ENCODE measurements at places on chromosomes 4 and X.

GRCh38 chrX:66015152-66015831, 24.6 kb downstream of the VSIG4 start:
- peak; percentile 68 for DNase-seq

DNA sequence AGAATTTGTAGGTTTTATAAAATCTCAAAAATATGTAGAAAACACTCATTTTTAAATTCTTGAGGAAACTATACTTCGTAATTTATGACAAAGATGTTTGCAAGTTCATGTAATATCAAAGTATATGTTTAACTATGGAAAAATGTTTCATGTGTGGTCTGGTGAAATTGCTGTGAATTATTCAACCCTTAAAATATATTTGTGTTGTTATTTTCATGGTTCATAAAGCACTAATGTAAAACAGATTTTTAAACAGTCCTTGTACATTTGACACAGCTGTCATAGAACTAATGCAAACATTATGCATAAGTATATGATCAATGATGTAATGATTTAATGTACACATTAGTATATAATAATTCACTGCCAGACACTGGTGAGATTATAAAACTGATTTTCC, 83.1 kb upstream of the ARSJ start:
- DNase-seq, result no peak

GRCh38 chr4:119286377-119287002, 35.4 kb downstream of the FABP2 start:
- DNase-seq, result no peak

DNA sequence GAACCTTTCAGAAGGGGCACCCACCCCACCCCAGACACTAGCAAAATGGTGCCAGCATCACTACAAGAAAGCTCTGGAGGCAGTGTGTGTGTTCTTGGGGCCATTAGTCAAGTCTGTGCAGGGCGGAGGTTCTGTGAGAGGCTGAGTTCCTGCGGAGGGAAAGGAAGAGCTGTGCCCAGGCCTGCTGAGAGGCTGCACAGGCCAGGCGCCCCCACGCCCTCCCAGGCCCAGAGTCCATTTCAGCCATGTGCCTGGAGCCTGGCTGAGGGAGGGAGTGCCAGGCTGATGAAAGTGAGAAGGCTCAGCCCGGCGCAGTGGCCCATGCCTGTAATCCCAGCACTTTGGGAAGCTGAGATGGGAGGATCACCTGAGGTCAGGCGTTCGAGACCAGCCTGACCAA, 90.0 kb downstream of the DCTD start:
- no peak for DNase-seq

GRCh38 chrX:7074148-7074907, 73.2 kb upstream of the STS start:
- no peak for DNase-seq

DNA sequence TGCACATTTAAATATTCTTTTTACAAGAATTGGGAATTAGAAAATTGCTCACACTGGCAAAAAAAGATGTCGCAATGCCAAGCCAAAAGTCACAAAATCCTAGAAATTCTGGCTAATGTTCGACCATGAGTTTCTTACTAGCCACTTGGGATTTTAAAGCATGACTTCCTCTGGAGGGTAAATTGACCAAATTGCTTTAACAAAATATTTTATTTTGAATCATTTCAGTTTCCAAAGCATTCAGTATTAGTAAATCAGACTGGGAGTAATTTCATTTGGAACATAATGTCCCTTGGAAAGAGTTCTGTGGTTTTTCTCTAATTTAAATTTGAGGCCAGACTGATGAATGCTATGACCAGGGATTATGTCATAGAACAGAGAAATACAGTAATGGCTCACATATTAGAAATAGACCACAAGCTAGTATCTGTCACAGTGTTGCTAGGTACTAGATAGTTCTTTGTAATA, 7.6 kb upstream of the CXCL5 start:
- no peak for DNase-seq

DNA sequence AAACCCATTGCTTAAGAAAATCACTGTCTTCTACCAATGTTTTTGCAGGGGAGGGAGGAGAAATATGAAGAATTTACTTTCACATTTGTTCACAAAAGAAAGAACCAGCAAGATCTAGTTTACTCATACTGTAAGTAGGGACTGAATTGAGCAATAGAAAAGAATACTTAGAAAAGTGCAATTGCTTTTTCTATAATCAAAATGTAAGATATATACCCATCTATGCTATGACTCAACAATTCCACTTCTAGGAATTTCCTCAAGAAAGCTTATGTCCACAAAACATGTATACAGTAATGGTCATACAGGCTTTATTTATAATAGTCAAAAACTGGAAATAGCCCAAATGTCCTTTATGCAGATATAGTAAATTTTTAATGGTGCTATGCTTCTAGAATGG, 196.4 kb downstream of the LRBA start:
- no peak for DNase-seq

GRCh38 chr4:173051716-173052115, 116.9 kb upstream of the GALNT7 start:
- no peak for DNase-seq

GRCh38 chrX:84415140-84415539, 87.1 kb downstream of the HDX start:
- no peak for DNase-seq

- peak; percentile 38 for DNase-seq
Measured at GRCh38 chrX:113522814-113523213, 682.2 kb upstream of the AMOT start.

DNA sequence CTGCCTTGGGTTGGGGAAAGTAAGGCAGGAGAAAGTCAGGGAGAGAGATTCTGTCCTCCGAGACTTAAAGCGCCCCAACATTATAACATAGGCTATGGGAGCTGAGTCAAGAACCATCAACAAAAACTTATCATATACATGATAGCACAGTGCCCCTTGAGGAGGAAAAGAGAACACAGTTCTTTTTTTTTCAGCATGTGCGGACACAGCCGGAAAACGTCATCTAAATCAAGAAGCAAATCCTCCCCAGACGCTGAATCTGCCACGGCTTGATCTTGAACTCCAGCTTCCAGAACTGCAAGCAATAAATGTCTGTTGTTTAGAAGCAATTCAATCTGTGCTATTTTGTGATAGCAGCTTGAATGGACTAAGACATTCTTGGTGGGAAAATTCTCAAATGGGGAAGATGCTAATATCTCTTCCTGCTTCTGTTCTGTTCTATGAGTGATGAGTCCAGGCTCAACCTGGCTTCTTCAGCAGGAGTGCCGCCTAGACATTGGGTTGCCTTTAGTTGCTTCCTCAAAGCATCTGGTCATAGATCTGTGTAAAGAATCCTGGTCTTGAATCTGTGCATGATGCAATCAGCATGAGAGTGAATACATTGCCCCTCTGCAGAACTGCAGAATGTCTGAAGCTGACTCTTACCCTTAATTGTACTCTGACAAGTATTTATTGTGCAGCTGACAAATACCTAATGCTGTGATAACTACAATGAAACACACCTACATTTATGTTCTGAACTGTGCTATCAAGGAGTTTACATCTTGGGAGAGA, 549.8 kb upstream of the PRKX start:
- DNase-seq, result no peak

GRCh38 chrX:20718592-20719380, 452.1 kb upstream of the RPS6KA3 start:
- DNase-seq, result no peak

- no peak for DNase-seq
Measured at GRCh38 chr4:113467581-113467980, 294.0 kb downstream of the CAMK2D start.

- no peak for DNase-seq
Measured at GRCh38 chr4:5874811-5875449, 18.0 kb downstream of the CRMP1 start.

DNA sequence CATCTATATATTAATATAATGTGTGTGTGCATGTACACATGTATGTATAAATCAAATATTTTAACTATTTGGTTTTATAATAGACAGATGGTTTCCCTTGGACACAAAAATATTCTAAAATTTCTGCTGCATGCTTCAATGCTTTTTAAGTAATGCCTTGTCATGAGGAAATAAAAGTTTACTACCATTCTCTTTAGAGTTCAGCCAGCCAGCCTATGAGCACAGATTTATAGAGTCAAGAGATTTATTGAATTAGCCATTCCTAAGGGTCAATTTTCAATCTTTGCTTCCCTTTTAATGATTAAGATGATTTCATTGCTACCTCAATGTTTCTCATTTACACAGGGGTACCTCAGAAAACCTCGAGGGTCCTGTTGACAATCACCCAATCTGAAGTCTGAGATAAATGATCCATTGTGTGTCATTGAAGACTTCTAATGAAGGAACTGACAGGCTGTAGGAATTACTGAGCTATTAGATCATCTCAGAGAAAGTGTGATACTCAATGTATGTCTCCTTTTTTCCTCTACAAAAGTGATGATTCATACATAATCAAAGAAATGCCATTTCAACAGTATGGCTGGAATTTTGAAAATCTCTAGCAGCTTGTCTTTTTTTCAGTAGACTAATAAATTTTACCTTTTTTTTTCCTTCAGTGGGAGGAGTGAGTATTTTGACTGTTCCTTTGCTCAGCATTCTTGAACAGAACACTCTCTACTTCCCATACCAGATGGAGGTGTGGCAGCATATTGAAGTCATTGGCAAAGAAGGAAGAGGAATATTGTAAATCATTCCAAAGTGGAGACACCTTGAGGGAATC, 222.6 kb upstream of the PCDH18 start:
- DNase-seq, result no peak

DNA sequence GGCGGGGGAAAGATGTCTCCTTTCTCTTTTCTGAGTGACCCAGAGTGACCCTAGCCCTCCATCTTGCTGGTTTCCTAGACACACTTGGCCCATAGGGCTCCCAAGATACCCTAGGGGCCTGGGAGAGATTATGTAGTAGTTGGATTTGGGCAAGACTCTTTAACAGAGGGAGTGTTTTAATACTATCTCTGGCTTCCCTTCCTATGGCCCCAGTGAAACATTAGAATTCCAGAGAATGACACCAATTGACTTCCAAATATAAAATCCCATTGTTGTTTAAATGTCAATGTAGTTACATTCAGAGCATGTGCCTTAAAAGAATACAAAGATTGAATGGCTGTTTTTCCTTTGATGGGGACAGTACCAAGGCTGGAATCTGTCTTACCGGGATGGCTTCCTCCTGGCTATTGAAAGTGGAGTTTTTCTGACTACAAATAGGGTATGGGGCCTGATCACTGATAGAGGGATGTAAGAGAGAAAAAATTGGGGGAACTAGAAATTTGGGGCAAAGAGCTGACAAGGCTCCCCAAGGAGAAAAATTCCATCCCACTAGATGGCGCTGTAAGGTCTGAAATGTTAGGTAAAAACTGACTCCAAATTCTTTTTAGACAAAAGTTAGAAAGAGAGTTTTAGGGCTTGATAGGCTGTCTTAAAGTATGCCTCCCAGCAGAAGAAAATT, 10.7 kb downstream of the TENT5D start:
- no peak for DNase-seq

DNA sequence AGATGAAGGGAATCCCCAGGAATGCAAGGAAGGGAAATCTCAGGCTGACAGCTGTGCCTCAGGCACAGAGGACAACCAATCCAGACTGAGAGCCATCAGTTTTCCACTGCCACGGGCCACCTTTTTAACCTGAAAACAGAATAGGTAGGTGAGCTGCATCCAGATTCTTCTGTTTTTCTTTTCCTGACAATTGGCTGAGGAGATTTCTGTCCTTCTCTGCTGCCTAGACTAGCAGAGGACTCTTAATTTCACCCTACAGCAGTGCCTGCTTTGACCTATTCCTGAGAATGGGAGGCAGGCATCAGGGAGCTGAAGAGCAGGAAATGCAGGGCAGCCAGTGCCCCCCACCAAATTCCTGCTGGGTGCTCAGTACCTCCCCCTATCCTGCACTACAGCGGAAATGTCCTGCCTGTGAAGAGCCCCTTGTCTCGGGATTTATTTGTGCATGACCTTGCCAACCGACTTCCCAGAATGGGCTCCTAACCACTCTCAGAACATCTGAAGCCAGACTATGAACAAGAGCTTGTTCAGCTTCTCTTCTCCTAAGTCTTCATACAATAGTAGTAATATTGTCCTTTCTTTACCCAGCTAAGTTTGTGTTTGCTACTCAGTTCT, 65.1 kb downstream of the CASK start:
- no peak for DNase-seq

- DNase-seq, result no peak
Measured at GRCh38 chrX:103774070-103774642, 2.5 kb upstream of the PLP1 start.

DNA sequence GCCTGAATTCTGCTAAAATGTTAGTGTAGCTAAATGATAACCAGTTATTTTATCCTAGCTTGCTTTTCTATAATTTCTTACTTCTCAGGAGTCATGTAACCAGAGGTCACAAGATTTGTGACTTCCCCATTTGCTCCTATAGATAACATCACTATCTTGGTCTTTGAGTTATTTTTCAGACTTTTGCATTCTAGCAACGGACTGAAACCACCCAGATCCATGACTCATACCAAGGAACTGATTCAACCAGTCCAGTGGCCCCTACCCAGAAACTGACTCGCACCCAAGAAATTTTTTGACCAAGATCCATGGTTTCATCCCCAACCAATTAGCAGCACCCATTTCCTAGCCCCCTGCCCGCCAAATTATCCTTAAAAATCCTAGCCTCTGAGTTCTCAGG, 50.0 kb downstream of the IQCM start:
- no peak for DNase-seq

DNA sequence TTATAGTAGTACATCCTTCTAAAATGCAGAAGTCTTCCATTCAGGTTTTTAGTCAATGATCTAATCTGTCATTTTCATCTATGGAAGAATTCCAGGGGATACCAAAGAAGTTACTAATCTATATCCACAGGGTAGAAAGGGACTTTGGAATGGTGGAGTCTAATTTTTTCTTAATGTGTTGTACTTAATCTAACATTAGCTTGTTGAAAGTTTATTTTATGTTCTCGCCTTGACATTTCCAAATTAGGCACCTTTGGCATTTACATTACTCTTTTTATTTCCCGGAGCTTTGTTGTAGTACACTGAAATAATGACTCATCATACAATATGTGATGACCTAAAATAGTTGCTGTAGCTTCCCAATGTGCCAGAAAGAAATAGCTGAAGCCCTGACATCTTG, 91.5 kb downstream of the HTR2C start:
- no peak for DNase-seq

GRCh38 chr4:112604589-112604988, 32.1 kb downstream of the ZGRF1 start:
- peak; percentile 3 for DNase-seq

DNA sequence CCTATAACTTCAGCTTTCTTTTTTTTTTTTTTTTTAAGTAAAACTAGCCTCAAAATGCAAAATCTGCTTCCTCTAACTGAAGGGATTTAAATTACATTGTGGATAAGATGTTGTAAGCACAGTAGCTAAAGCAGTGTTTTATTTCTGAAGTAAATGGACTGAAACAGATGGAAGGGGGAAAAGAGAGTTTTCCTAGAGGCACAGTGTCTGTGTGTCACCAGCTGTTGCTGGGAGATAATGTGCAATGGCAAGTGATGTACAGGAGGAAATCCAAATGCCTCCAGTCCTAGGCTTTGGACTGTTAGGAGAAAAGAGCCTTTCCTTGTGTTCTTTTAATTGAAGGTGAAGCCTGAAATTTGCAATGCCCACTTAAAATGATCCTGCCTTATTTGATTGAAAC, 672.1 kb downstream of the GRXCR1 start:
- DNase-seq, result no peak

GRCh38 chr4:59571805-59572430, 1628.2 kb upstream of the ADGRL3 start:
- DNase-seq, result no peak

All from GM12878 (cell line).